HT-29 (cell line): ENCODE measurements at places on chromosomes 16 and 17. TPM values are rescaled to one million over a fixed set of nuclear protein-coding genes. Genes with fewer than 3 reads are reported as not detected.

The ITGA2B gene
- total RNA-seq, result 0.05 TPM in 1 of 2 replicates, not detected in the other

The OR4D1 gene
- total RNA-seq, result not detected in 2 replicates

The SEPTIN12 gene
- 0.76 TPM in 1 of 2 replicates, not detected in the other for total RNA-seq

The TAT gene
- total RNA-seq, result 0.03 TPM in 1 of 2 replicates, not detected in the other

The ETV4 gene
- 129 and 149 TPM in 2 replicates for total RNA-seq

DNA sequence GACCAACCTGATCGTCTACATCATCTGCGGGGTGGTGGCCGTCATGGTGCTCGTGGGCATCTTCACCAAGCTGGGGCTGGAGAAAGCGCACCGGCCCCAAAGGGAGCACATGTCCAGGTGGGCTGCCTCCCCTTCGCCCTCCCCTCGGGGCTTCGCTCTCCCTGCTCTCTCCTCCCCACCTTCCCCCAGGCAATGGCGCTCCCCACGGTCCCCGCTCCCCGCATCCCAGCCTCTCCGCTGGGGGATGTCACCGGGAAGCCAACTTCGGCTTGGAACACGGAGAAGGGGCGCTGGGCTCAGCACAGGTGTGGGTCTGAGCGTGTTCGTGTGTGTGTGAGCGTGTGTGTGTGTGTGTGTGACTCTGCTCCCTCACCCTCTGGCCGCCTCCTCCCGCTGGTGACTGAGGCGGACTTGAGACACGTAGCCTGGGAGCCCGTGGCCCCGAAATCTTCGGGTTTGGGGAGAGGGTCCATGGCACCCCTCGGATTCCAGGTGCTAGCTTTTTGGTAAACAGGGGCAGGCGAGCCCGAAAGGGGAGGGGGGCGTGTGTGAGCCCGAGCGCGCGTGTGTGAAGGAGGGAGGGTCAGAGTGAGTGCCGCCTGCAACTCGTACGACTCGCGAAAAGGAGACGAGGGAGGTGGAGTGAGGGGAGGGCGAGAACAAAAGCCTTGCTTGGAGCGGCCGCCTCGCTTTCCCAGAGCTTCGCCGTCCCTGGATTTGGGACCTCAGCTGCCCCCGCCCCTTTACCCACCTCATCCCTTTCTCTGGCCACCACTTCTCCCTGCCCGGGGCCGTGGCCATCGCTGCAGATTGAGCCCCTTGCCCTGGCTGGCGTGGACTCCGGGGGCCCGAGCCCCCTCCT is 1.3 kb downstream of the SHISA9 start:
- no peak for DNase-seq

GRCh38 chr17:1372618-1373017 is 27.4 kb downstream of the YWHAE start:
- no peak for DNase-seq

DNA sequence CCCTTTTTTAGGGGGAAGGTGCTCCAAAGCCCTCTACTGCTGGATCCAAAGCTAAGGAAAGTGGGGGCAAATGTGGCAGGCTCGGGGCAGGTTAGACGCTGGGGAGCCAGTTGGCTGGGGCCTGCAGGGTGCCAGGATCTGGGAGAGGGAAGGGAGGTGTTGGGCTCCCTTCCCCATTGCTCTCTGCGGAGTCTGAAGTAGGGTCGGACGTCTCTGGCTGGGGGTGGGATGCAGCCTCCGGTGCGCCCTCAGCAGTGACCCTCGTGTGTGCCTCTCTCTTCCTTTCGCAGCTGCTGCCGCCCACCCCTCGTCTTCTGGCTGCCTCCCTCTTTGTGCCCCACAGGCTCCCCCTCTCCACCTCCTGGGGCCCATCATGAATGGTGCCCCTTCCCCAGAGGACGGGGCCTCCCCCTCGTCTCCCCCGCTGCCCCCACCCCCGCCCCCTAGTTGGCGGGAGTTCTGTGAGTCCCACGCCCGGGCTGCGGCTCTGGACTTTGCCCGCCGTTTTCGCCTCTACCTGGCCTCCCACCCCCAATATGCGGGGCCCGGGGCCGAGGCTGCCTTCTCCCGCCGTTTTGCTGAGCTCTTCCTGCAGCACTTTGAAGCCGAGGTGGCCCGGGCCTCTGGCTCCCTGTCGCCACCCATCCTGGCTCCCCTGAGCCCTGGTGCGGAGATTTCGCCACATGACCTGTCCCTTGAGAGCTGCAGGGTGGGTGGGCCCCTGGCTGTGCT is 2.2 kb downstream of the SH2B1 start:
- DNase-seq, result no peak

DNA sequence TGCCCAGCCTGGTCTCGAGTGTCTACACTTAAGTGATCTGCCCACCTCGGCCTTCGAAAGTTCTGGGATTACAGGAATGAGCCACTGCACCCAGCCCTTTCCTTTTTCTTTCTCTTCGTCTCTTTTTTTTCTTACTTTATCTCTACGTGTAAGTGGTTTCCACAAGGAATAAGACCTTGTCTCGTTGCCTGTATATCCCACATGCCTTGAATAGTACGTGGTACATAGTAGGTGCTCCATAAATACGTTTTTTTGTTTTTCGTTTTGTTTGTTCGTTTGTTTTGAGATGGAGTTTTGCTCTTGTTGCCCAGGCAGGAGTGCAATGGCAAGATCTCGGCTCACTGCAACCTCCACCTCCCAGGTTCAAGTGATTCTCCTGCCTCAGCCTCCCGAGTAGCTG is 86.0 kb downstream of the YPEL2 start:
- no peak for DNase-seq

- DNase-seq, result peak; percentile 87
These were observed at the start of gene TMEM11 for GRCh38 chr17:21214015-21214776. TMEM11 (minus strand) TSS chr17:21214161; CDS start chr17:21214152, 9 bp downstream.

DNA sequence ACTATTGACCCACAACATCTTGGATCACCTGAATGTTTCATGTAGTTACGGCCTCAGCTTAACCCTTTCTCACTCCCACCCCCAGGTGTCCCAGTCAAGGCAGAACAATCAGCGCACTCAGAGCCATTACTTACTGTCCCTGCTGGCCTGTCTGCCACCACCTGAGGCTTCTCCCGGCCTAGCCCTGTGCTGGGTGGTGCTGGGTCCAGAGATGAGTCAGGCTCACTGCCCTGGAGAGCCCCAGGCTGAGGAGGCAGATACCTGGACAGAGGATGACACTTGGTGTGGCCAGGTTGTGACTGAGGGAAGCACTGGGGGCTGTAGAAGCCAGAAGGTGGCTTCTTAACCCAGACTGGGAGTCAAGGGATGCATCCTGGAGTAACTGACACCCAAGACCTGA is 4.0 kb upstream of the SLC5A2 start:
- DNase-seq, result no peak

GRCh38 chr17:9509236-9509816 is 66.3 kb downstream of the STX8 start:
- no peak for DNase-seq

DNA sequence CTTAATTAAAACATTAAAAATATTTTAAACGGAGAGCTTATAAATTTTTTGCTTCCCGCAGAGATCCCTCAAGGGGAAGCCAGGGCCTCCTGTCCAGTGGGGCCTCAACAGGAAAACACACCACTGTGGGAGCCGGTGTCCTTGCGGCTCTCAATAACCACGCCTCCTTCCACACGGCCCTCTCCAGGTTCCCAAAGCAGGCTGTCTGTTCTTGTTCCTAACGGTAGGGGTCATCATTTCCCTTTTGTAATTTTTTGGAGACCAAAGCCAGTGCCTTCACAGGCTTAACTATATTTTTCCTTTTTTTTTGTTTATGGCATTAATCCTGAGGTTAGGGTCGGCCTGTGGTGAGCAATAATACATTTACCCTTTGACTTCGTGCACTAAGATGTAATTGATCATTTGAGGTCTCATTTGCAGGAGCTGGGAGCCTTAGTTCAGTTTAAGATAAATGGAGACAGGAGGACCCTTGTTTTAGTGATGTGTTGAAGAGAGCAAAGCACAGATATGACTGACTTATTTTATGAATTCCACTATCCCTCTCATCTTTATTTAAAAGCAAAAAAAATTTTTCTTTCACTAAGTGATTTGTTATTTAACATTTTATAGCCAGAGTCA is 77.5 kb upstream of the N4BP1 start:
- peak; percentile 72 for DNase-seq

- no peak for DNase-seq
These were observed 29.9 kb downstream of the SMURF2 start for GRCh38 chr17:64632194-64632593.

GRCh38 chr17:16997514-16998429 is 25.9 kb upstream of the TNFRSF13B start:
- peak; percentile 32 for DNase-seq

DNA sequence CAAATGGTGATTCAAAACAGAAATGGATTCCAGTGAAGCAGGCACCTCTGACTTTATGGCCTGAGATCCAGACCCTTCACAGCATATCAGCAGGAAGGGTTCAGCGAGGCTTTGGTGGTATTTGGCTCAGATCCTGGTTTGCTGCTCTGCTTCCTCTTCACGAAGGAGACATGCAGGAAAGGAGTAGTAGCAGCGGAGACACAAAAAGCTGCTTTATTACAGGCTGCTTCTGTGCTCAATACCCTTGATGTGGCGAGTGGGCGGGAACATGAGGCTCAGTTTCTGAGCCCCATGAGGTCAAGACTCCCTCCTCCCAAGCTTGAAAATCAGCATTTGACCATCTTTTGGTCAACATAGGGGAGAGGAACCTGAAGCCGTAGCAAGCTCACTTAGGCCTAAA is 213.3 kb upstream of the AXIN2 start:
- DNase-seq, result no peak

DNA sequence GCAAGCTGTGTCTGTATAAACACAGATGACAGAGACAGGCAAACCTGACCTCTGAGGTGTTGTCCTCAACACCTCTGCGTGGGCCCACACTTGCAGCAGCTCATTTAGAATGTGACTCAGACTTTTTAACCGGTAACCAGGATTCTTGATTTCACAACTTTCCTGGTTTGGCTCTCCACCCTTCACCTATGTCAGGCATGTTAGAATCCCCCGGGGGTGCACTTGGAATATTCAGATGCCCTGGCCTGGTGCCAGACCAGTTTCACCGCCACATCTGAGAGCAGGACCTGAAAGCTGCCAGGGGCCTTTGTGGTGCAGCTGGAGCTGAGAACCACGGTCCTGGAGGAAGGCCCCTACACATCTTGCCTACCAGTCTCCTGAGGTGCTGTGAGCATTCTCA is 4.8 kb downstream of the DHODH start:
- no peak for DNase-seq

DNA sequence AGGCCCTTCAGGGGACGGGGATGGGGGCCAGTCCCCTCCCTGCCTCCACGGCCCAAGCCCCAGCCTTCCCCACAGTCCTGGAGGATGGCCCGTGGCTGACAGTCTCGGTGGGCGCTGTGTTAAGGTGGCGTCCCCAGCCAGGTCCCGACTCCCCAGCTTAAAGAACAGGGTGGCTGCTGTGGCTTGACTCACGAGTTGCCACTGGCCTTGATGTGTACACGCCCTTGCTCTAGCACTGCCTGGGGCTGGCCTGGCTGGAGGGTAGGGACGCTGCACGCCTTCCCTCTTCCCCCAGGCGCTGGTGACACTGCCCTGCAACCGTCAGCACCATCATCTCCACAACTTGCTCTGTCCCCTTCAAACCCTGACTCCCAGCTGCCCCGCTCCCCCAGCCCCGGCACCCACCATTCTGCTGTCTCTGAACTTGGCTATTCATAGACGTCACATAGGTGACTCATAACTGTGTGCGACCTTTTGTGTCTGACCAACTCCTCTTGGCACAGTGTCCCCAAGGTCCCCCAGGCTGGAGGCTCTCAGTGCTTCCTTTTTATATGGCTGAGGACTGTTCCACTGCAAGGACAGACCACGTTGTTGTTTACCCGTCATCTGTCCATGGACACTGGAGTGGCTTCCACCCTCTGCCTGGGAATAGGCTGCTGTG is 6.3 kb downstream of the GNPTG start:
- DNase-seq, result no peak

DNA sequence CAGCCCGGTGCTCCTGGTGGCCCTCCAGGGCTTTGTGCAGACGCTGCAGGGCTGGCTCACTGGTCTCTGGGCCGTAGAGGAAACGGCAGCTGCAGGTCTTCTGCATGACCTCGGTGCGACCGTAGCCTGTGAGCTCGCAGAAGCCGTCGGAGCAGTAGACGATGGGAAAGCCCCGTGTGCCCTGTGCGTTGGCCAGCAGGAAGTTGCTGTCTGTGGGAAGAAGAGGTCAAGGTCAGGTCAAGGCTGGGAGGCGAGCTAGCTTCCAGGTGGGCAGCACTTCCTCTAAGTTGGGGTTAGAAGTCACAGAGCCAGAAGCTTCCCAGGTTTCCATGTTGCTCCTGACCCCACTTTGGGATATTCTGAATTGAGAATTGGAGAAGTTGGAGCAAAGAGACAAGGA is 2.1 kb downstream of the KCNH4 start:
- DNase-seq, result no peak

DNA sequence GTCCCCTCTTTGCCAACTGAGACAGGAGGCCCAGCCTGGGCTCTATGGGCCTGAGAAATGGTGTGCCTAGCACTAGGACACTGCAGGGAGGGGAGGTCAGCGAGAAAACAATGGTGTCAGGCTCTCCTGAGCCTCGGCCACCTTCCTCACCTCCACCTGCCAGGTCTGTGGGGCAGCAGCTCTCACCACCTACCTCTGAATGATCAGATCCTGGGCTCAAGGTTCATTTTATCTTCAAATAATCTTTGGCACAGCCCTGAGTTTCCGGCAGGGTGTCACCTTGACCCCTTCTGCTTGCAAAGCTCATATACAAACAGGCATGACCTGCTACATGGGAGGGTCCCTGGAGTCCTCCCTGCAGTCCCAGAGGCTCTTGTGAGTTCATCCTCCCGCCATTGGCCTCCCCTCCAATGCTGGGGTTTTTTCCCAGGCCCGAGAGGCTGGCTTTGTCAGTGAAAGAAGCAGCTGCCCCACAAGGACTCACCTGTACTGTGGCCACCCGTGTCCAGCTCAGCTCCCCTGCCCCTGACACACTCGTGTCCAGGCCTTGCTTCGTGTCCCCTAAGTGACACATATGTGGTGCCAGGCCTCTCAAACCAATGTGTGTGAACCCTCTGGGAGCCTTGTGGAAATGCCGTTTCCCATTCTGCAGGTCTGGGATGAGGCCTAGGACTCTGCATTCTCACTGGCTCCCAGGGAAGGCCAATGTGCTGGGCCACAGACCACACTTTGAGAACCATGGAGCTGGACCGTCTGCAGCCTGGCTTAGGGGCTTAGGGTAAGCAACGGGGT is 176.8 kb upstream of the CIBAR2 start:
- no peak for DNase-seq

DNA sequence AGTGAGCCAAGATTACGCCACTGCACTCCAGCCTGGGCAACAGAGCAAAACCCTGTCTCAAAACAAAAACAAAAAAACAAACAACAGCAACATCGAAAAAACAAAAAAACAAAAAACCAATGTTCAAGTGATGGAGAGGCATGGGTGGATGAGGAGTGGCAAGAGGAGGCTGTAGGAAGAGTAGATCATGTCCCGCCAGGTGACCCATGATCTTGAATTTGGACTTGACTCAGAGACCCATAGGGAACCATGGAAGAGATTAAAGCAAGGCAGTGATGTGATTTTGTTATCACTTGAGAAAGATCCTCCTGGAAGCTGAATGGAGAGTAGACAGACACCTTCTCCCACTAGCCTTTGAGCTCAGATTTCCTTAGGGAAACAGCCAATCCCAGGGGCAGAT is 11.2 kb downstream of the ABAT start:
- no peak for DNase-seq
